ENCODE measurements at places on chromosomes 7 and 10. TPM values are rescaled to one million over a fixed set of nuclear protein-coding genes. Genes with fewer than 3 reads are reported as not detected.

DNA sequence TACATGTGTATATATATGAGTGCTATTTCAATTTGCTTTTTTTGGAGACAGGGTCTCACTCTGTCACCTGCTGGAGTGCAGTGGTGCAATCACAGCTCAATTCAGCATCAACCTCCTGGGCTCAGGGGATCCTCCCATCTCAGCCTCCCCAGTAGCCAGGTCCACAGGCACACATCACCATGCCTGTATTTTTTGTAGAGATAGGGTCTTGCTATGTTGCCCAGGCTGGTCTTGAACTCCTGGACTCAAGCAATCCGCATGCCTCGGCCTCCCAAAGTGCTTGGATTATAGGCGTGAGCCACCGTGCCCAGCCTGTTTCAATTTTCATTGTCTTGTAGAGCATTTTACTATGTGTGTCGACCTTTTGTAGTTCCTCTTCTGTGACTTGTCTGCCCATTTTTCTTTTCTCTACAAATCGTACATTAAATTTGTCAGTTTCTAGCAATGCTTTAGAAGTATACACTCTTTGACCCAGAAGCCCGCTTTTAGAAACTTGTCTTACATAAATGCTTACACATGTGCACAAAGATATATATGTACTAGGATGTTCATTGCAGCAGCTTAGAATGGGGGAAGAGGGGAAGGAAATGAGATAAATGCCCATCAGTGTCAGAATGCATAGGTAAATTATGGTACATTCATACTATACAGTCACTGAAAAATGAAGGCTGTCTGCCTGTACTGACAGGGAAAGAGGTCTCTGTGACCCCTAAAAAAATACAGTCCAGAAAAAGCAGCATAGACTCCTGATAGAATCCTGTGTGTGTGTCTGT is 12.2 kb upstream of the RFC2 start:
- DNase-seq: no peak
- no peaks in the 10 kb centered on the region for H3K27me3 ChIP-seq
- no peaks in the 10 kb centered on the region for H3K4me1 ChIP-seq
- H3K36me3 ChIP-seq: no peaks in the 10 kb centered on the region
- no peak overlapping the region for H3K4me3 ChIP-seq

GRCh38 chr7:149473251-149473650 is 12.4 kb upstream of the ZNF777 start:
- H3K27ac ChIP-seq: no peak overlapping the region
- H3K27me3 ChIP-seq: no peaks in the 10 kb centered on the region
- H3K4me1 ChIP-seq: no peaks in the 10 kb centered on the region
- H3K4me3 ChIP-seq: no peak overlapping the region
- peaks cover 3% of the 10 kb centered on the region for H3K36me3 ChIP-seq

DNA sequence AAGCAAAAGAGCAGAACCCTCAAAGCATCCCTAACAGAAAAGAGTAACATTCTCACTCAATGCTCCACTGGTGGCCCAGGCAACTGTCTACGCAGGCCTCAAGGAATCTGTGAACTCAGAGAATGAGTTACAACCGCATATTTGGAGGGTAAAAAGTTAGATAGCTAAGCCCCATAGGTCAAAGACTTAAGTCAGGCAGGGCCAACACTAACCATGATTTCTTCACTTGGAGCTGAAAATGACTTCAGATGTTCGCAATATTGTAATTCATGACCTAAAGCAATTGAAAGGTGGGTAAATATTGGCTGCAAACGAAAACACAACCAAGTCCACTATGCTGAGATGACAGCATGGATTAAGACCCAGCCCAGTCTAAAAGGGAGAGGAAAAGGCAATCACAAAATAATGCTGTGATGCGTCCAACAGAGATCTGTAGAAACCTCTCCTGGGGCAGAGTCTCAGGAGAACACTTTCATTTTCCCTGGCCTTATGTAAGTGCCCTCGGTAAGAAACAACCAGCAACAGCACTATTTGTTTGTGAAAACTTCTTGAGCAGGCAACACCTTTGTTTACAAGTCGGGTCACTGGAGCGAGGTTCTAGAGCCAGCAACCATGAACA is 176.5 kb downstream of the TNS3 start:
- H3K4me1 ChIP-seq: no peaks in the 10 kb centered on the region
- H3K27me3 ChIP-seq: no peaks in the 10 kb centered on the region
- peak overlapping the region; percentile 54 for H3K27ac ChIP-seq
- DNase-seq: no peak

Gene LAMB4
- total RNA-seq: not detected

Gene TIAL1
- total RNA-seq: 68.7 TPM

- DNase-seq: no peak
- H3K4me3 ChIP-seq: no peak overlapping the region
- H3K36me3 ChIP-seq: no peaks in the 10 kb centered on the region
- H3K4me1 ChIP-seq: no peaks in the 10 kb centered on the region
- H3K27me3 ChIP-seq: no peaks in the 10 kb centered on the region
These were observed 95.0 kb downstream of the CABCOCO1 start for GRCh38 chr10:61757525-61758397.
